ENCODE measurements at places on chromosomes 7 and 10.

GRCh38 chr10:23391821-23392220, 47.1 kb upstream of the OTUD1 start:
- DNase-seq: no peak

DNA sequence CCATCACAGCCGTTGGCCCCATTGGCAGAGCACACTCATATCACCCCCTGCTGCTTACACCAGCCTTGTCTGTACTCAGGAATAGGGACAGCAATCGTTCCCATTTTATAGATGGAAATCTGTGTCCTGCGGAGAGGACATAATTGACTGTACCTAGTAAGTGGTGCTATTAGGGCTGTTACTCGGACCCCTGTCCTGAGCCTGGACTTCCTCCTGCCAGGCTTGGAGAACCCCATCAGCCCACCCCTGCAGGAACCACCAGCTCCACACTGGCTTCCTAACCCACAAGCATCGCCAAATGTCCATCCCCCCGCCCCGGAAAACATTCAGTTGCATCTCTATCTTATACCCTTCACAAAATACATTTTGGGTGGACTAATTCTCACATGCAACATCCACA, 139.8 kb upstream of the RET start:
- no peak for DNase-seq

DNA sequence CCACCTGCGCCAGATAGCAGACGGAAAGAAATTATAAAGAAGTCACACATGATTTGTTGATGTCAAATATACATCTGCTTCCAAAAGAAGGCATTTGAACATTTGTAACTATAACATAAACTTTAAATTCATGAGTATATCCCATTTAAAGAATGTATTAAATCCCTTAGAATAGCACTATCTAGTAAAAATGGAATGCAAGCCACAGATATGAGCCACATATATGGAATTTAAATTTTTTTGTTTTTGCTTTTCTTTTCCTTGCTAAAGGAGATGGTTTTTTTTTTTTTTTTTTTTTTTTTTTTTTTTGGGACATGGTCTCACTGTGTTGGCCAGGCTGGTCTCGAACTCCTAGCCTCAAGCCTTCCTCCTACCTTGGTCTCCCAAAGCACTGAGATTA, 730.8 kb downstream of the PHTF2 start:
- DNase-seq: no peak

GRCh38 chr10:7525314-7526016, 114.6 kb upstream of the SFMBT2 start:
- peak; percentile 85 for DNase-seq

- DNase-seq: no peak
Measured at GRCh38 chr10:11401264-11402235, 209.9 kb downstream of the USP6NL start.

- no peak for DNase-seq
Measured at GRCh38 chr7:2750004-2750407, 62.0 kb downstream of the AMZ1 start.

GRCh38 chr10:10233229-10233628, 784.4 kb upstream of the CELF2 start:
- no peak for DNase-seq

GRCh38 chr7:49244543-49244942, 320.2 kb downstream of the CDC14C start:
- DNase-seq: no peak

- DNase-seq: no peak
Measured at GRCh38 chr7:95646350-95646749, 50.0 kb upstream of the PDK4 start.

DNA sequence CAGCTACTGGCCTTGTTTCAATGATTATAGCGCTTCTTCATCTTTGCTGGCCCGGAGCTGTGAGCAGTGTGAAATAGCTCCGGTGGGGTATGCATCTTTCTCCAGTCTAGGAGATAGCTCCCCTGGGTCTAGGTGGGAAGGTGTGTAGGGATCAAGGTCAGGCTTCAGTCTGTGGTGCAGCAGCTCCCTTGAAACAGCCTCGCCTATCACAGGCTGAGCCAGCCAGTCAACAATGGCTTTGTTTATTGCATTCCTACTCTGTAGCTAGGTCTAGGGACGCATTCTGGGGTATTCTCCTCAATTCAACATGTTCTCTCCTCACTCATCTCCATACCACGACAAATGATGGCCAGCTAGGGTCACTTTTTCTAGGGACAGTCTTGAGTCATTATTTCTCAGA, 646.8 kb upstream of the IGFBP3 start:
- no peak for DNase-seq

GRCh38 chr7:47089461-47089860, 492.4 kb downstream of the TNS3 start:
- no peak for DNase-seq

- no peak for DNase-seq
Measured at GRCh38 chr10:100141446-100142087, 44.3 kb downstream of the ERLIN1 start.

DNA sequence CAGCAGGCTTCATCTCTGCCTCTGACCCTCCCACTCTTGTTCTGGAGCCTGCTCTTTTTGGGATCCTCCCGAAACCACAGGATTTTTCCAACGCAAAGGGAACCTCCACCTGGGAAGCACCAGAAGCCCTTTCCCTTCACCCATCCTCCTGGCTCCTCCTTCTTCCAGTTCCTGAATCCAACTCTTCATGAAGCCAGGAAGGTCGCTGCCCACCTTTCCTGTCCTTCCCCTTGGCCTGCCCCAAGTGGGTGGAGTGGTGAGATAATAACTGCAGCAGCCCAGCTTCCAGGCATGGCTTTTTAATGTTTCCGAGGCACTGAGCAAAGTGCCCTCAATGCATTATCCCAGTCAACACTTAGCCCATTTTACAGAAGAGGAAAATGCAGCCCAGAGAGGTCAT, 70.8 kb upstream of the EEPD1 start:
- no peak for DNase-seq

- DNase-seq: peak; percentile 75
Measured at GRCh38 chr7:134548877-134549276, at the start of gene AKR1B15. Gene AKR1B15, plus strand, starts transcription at chr7:134549110. Its CDS starts 15,510 bp downstream, at chr7:134564620.

GRCh38 chr7:34107276-34107675, 201.9 kb downstream of the BMPER start:
- DNase-seq: no peak

DNA sequence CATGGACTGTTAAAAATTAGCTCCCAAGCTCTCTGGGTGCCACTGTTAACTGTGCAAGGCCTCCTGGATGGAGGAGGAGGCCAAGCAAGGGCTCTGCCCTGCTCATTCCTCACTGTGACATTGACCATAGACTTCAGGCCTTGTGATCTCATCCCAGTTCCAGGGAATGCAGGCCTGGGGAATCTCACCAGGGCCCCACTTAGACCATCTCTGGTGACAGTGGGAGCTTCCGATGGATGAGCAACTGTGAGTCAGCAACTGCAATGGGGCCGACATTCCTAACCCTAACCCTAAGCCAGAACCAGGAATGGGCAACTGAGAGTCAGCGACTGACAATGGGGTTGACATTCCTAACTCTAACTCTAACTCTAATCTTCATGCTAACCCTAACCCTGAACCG, 50.4 kb upstream of the MSMB start:
- no peak for DNase-seq

- no peak for DNase-seq
Measured at GRCh38 chr10:1230592-1231275, 174.5 kb downstream of the WDR37 start.

- DNase-seq: no peak
Measured at GRCh38 chr10:117441812-117442443, 66.7 kb upstream of the PDZD8 start.

GRCh38 chr7:115549910-115550309, 480.7 kb downstream of the TFEC start:
- no peak for DNase-seq

DNA sequence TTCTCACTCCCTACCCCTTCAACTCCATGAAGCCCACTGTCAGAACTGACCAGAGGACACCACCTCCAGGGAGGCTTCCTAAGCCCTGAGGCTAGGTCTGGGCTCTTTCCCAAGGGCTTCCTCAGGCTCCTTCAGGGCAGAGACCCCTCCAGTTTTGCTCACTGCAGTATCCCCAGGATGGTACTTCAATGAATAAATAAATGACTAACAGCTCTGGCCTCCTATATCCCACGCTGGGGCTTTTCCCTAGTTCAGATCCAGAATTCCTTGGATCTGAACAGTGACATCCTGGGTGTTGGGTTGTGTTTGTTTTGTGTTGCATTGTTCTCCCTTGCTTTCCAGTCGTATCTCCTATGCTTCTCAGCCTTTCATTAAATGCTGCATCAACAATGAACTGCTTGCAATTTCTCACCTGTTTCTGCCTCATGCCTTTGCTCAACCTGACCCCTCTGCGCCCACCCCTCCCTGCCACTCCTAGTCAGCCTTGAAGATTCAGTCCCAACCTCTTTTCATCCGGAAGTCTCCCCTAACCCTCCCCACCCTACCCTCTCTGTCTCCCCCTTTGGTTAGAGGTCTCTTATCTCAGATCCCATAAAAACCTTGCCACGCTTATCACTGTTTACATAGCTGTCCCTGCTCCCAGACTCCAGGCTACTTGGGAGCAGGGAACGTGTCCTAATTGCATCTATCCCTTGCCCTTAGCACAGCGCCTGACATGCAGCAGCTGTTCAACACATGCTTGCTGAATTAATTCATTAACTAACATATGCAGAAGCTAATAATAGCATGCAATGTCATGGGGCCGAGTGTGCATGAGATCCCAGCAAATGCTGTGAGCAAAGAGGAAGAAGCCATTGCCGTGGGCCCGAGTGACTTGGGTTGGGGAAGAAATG, 41.7 kb downstream of the PPP1R3C start:
- DNase-seq: no peak

DNA sequence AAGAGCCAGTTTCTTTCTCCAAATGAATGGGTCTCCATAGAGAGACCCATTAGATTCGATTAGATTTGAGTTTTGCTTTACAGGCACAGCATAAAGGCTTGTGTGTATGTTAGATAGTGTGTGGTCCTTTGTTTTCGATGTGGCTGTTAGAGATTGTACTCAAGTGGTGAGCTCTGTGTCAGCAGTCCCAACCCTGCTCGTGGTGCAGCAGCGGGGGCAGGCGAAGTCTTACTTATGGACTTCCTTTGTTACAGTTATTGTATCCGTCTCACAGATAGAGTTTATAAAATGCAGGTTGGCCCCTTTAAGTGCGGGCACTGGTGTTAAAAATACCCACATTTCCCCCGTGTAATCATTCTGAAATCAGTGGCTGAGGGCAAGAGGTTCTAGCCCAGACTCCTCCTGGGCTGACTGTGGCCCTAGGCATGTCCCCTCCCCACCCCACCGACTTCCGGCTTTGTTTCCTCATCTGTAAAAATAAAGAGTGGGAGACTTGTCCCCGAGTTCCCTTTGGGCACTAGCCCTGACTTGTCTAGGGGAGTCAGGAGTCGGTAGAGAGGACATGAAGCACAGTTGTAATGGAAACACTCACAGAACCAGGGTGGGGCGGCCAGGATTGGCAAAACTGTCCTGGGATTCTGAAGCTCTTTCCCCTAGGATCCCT, 28.6 kb downstream of the MTURN start:
- peak; percentile 35 for DNase-seq

GRCh38 chr10:119233123-119233820, 25.9 kb downstream of the GRK5 start:
- no peak for DNase-seq

DNA sequence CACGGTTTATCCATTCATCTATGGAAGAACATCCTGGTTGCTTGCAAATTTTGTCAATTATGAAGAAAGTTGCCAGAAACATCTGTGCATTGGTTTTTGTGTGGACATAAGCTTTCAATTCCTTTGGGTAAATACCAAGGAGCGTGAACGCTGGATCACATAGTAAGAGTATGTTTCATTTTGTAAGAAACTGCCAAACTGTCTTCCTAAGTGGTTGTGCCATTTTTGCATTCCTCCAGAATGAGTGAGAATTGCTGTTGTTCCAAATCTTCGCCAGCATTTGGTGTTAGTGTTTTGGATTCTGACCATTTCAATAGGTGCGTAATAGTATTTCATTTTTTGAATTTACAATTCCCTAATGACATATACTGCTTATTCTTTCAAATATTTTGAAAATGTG, 155.3 kb upstream of the FRMD4A start:
- DNase-seq: no peak

GRCh38 chr7:139681812-139682135, 96.0 kb downstream of the HIPK2 start:
- no peak for DNase-seq

- DNase-seq: no peak
Measured at GRCh38 chr10:14879928-14880193, 1.2 kb downstream of the SUV39H2 start.

DNA sequence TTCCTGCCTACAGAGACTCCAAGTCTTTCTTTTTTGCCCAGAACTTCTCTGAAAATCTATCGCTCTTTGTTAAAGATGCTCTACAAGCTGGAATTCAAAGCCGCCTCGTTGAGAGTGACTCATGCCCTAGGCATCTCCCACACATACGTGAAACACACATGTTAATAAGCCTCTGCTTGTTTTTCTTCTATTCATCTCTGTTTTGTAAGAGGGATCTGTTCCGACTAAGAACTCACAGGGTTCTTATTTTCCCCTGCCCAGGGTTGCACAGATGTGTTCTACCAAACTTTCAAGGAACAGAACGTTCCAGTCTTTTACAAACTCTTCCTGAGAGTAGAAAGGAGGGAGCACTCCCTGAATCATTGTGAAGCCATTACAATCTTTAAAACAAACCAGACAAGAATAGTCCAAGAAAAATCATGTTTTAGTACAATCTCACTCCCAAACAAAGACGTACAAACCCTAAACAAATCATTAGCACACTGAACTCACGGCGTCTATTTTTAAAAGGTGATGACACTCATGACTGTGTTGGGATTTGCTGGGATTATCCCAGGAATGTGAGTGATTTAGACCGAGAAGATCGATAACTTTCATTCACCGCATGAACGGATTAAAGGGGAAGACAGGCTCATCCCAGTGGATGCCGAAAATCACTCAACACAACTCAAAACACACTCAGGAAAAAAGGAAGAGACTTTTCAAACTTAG, 55.3 kb upstream of the INPP5A start:
- DNase-seq: no peak

- no peak for DNase-seq
Measured at GRCh38 chr10:80528185-80528700, 9.5 kb upstream of the SH2D4B start.

DNA sequence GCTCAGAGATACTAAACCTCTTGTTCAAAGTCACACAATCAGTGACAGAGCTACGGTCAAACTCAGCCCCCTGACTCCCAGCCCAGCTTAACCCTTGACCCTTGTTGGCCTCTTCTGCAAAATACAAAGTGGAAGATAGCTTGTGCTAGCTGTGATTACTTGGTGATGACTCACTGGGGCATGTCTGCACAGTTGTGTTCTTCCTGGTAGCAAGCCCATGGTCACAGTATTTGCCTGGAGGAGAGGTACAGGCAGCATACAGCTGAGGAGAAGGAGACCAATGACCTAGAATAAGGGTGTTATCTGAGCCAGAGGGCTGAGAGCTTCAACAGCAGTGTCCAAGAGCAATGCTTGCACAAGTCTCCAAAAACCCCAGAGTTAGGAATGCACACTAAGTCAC, 5.7 kb upstream of the HSPA12A start:
- no peak for DNase-seq

All from GM10248 (cell line).